H7 (cell line): ENCODE measurements at places on chromosomes 5 and 9.

DNA sequence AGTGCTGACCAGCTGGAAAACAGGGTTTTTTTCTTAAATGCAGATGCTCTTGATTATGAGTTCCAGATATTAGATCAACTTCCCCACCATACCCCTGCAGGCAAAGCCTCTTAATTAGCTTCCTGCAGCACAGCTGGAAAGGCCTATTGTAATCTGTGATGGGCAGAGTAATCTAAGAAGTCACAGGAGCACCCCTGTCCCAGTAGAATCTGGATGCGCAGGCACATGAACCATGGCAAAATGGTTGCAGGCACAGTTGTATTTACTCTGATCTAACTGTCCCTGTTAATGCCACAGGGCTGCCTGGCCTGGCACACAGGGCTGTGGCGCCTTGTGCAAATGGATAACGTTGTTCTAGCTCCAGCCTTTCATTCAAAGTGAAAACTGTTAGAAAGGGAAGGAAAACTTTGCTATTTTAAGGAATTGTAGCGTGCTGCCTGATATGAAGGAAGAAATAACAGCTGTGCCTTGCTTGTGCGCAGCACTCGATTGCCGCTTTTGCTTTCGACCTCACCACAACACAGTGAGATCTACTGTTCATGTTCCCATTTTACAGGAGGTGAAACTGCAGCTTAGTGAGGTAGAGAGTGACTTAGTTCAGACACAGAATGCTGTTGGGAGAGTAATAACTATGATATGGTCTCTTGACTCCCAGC, 2.3 kb downstream of the TGFBI start:
- DNase-seq = no peak

GRCh38 chr9:557601-558201, 283.8 kb upstream of the DMRT1 start:
- DNase-seq = peak; percentile 40

GRCh38 chr9:83956436-83957247, 23.4 kb downstream of the HNRNPK start:
- peak; percentile 56 for DNase-seq

DNA sequence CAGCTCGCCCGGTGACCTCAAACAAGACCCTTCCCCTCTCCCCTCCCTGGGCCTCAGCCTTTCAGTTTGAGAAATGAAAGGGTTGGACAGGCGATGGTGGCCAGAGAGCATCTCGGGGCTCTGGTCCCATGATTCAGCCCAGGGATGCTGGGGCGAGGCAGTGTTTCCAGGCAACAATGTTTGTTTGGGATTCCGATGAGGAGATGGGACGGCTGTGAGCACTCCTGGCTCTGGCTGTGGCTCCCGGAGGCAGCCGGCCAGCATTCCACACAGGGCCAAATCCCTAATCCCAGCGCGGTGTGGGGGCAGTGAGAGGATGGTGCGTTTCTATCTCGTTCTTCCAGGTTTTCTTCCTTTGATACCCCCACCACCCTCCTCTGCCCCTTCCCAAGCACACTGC, 66.0 kb downstream of the HMCN2 start:
- DNase-seq = peak; percentile 56

- no peak for DNase-seq
Observed at GRCh38 chr9:121839726-121840500, 188.5 kb downstream of the DAB2IP start.

GRCh38 chr5:177496070-177496726, 1.2 kb downstream of the PDLIM7 start:
- DNase-seq = peak; percentile 78

GRCh38 chr5:2867373-2867933, 116.0 kb upstream of the IRX2 start:
- no peak for DNase-seq

- DNase-seq = no peak
Observed at GRCh38 chr5:154206311-154206710, 15.8 kb downstream of the GALNT10 start.

- no peak for DNase-seq
Observed at GRCh38 chr5:74895906-74896305, 29.7 kb upstream of the FAM169A start.

GRCh38 chr9:113148781-113149510, 1.9 kb upstream of the SLC31A2 start:
- no peak for DNase-seq

GRCh38 chr5:154002511-154003020, 36.1 kb downstream of the FAM114A2 start:
- DNase-seq = no peak

- no peak for DNase-seq
Observed at GRCh38 chr9:708182-708550, 133.3 kb upstream of the DMRT1 start.

GRCh38 chr9:136902259-136902821, 16.0 kb downstream of the TRAF2 start:
- peak; percentile 79 for DNase-seq

DNA sequence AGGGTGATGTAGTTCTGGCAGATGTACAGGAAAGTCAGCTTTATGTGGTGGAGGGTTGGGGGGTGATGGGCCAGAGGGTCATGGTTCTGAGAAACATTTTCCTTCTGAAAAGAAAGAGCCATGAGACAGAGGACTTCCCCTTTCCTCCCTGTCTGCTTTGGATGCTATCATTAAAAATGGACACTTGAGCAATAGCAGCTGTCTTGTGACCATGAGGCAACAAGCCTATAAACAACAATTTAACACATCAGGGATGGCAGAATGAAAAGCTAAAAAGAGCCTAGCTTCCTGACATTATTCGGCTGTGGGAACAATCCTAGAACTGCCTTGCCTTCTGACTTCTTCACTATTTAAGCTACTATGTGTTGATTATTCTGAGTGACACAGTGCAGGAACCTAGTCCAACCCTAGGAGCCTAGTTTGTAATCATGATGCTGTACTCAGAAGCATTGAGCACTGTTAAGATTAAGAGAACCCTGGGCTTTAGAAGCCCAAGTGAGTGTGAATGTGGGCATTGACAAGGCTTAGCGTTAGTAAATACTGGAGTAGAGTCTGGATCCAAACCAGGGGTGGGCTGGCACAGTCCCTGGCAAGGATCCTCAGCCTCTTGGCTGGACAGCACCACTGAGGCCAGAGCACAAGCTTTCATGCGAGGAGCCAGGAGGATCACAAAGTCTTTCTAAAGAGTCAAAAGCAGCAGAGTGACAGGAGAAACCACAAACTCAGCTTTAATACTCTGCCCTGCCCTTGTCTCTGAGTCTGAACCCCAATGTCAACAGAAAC, 178.5 kb upstream of the EGFLAM start:
- DNase-seq = no peak

- no peak for DNase-seq
Observed at GRCh38 chr9:119768266-119768665, 399.0 kb upstream of the BRINP1 start.

DNA sequence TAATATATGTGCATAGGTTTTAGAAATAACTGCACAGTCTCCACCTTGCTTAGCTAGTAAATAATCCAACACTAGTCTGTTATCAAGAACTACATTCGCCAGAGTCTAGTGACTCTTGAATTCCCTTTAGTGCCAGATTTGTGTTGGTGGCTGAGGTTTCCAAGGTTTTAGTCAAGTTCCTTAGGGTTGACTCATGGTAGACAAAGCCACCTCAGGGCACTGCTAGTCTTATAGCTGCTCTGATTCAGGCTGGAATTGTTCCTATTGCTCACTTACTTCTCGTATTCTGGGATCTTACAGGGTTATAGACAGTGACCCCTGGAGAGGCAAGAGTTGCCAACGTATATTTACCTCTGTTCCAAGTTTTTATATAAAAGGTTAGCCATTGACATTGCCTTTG, 1369.8 kb upstream of the CDH9 start:
- no peak for DNase-seq

- no peak for DNase-seq
Observed at GRCh38 chr5:44266882-44267576, 122.2 kb downstream of the FGF10 start.

DNA sequence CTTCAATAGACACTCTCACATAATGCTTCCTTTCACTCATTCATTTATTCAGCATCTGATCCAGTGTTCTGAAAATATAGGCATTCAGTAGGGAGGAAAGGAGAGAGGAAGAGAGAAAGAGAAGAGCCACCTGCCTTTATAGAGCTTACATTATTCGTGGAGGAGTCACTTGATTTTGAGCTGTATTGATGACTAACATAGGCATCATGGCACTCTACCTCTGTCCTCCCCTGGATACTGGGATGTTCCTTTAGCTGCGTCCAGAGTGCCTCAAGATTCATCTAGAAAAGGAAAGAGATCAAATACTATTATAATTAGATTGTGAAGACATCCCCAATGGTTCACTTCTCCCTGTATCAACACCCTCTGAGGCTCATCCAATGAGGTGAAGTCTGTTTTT, 345.1 kb downstream of the SPATA31D1 start:
- no peak for DNase-seq

DNA sequence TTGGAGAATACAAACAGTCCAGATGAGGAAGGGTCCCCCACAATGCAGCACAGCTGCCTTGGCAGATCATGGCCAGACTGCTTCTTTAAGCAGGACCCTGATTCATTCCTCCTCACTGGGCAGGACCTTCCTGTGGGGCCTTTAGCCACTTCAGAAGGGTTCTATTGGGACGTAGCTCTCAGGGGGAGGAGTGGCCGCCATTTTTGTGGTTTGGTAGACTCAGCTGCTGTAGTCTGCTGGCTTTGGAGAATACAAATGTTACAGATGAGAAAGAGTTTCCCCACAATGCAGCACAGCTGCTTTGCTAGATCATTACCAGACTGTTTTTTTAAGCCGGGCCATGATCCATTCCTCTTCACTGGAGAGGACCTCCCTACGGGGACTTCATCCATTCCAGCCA, 57.4 kb downstream of the TMEM38B start:
- DNase-seq = no peak

DNA sequence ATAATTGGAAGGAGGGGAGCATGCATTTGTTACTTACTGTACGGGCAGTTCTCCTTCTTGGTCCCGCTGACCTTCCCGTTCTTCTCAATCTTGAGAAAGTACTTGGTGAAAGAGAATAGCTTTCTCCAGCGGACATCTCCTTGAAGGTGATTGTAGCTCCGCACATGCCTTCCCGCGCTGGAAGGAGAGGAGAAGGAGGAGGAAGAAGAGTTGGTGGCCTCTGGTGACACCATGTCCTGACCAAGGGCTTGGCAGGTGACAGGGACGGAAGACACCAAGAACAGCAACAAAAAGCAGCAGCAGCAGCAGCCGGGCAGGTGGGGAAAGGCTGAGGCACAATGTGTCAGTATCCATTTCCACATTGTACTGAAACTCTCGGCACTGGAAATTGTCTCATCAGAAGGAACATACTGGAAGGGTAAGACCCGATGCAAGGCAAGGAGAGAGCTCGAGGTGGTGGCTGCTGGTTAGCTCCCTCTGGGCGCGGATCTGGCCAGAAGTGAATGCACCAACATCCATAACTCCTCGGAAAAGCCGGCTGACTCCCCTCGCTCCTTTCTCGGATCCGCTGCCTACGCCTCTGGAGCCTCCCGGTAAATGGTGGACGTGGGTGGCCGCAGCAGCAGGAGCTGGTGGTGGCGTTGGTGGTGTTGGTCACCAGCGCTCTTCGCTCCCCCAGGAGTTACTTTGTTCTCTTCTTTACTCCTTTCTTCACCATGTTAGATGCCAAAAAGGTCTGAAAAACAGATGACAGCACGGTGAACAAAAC, 715 bp downstream of the FGF10 start:
- DNase-seq = peak; percentile 21
